ENCODE measurements at places on chromosomes 6 and 20. TPM values are rescaled to one million over a fixed set of nuclear protein-coding genes. Genes with fewer than 3 reads are reported as not detected.

The TGM2 gene
- 448 TPM for total RNA-seq

The RAD21L1 gene
- not detected for total RNA-seq

The TBC1D20 gene
- total RNA-seq: 27.8 TPM

The PKIB gene
- 8.5 TPM for total RNA-seq

The ZBTB2 gene
- total RNA-seq: 6.8 TPM
